ENCODE measurements at places on chromosomes 11 and 22.

GRCh38 chr11:119087123-119087522 lies 2.4 kb downstream of the HMBS start:
- DNase-seq = no peak

GRCh38 chr11:1180947-1181391 lies 23.2 kb downstream of the MUC5AC start:
- no peak for DNase-seq

DNA sequence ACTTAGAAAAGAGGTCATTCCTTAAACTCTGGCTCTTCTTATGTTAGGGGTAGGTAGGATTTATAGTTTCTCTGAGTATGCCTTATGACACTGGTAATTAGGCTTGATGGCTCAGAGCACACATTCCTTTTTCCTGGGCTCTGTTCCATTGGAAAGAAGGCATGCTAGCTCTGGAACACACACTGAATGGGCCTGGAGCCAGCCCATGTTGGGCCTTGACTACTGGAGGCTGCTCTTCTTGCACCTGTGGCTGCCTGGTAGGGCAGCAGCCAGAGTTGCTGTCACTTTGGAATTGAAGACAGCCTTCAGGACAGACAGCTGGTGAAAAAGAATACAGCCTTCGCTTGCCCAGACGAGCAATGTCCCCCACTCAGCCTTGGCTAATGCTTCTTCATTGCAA lies 18.2 kb downstream of the MCAM start:
- no peak for DNase-seq

- peak; percentile 66 for DNase-seq
Observed at GRCh38 chr22:17777005-17777716, 2.9 kb upstream of the BID start.

DNA sequence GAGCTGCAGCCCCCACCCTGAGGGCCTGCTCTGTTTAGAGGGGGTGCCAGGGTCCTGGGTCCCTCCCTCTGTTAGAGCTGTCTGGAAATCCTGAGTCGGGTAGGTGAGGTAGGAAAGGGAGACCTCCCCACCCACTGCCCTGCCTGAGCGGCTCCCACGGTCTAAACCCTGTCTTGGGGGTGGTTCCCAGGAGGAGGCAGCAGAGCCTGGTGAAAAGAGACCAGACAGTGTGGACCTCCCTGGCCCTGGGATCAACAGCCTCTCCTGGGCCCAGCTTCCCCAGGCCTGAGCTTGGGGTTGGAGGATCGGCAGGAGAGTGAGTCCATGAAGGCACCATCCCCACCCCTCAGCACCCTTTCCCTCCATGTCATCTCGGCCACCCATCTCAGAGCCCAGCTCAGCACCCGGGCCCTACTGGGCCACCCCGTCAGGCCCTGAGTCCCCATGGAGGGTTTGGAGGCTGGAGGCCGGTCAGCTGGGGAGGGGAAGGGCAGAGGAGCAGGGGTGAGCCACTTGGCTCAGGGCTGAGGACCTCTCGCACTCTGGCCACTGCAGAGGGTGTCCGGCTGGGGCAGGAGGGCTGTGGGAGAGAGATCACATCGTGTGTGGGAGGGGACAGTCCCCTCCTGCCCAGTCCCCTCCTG lies 37.2 kb downstream of the RTN4R start:
- no peak for DNase-seq

DNA sequence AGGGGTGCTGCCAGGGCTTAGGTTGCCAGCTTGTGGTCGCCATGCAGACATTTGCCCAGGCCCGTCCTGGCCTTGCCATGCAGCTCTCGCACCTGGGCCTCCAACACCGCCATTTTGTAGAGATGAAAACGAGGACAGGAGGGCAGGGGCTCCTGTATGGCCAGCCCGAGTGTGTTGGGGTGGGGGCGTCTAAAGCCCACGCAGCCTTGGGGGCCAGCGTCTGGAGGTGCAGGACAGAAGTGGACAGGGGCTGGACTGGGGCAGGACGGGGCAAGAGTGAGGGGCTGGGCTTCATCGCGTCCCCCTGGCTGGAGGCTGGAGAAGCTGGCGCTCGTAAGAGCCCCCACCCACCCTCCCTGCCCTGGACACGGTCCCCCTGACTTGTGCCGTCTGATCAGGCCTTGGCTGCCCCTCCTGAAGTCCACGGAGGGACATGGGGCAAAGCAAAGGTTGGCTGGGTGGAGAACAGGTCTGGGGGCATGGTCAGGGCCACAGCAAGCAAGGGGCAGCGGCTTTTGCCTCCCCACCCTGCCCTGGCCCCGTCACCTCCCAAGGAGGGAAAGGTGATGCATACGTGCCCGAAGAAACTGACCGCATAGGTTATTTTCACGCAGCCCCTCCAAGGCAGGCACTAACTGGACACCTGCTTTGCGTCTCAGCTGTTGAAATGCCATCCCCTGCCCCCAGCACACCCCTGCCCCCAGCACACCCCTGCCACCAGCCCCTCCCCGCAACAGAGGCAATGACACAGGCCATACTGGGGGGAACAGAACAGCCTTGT lies 815 bp downstream of the TNNT3 start:
- no peak for DNase-seq

DNA sequence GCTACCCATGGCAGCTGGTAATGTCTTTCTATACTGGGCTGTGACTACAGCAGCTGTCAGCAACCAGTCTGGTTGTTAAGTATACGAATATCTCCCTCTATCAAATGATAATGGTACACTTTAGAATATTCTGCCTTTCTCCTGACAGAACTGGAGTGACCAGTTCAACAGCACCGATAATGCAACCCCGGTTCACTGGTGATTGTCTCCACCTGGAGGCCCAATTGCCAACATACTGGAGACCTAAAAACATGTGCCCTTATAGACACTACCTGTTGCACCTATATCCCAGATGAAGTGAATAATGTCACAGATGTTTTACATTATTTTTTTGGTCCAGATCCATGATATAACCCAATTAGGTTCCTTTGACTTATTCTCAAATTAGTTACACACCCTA lies 21.1 kb downstream of the OR5P2 start:
- DNase-seq = no peak

DNA sequence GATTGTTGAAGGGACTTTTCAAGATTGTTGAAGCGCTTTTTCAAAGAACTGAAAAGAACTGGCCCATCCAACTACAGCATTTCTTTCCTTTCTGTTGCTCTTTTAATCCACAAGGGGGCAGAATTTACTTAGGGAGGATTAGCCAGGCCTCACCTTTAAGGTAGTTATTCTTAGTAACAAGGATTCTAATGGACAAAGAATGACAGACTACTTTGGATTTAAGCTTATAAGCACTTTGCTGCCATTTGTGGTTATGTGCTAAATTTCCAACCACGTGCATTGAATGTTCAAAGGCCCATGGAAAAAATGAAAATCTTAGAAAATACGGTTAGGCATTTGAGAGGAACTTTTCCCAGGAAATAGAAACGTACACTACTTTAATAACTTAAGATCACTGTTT lies 49.5 kb upstream of the HSPA8 start:
- no peak for DNase-seq

- no peak for DNase-seq
Observed at GRCh38 chr22:43293259-43293654, 49.9 kb downstream of the SCUBE1 start.

GRCh38 chr11:72970557-72971118 lies 156.4 kb downstream of the ATG16L2 start:
- no peak for DNase-seq

DNA sequence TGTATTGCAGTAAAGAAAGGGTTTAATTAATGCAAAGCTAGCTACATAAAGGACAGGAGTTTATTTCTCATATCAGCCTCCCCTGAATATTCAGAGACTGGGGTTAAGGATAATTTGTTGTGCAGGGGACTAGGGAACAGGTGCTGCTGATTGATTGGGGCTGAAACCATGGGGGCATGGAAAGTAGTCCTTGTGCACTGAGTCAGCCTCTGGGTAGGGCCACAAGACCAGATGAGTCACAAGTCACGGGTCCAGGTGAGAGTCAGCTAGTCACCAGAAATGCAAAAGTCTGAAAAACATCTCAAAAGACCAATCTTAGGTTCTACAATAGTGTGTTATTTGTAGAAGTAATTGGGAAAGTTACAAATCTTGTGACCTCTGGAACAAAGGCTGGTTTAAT lies 32.9 kb upstream of the SYT13 start:
- no peak for DNase-seq

DNA sequence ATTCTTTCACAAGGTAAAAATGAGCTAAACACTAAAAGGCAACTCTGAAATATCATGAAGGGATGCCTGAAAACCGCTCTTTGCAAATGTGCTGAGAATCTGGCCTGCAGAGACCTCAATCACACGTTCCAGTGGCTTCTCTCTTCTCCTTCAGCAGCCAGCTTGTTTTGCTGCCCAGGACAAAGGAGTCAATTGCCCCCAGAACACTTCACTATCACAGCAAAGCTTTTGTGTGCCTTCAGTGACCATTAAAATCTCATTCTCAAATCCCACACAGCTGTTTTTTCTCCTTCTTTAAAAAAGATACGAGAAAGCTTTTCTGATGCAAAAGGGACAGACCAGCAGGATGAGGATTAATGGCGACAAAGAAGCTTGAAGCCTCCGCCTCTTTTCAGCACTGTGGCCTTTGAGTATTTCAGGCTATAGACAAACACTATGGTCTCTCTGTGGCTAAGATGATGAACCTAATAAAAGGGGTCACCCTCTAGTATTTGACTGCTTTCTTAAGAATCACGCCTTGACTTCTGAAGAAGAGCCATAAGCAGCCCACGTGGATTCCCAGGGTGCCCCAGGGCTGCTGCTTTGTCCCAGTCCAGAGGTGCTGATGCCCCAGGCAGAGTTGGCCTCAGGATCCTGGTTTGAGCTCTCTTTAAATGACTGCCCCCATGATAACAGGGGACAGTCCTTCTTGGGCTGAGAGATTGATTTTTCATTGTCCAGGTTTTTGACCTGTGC lies 33.4 kb upstream of the NRIP3 start:
- no peak for DNase-seq

DNA sequence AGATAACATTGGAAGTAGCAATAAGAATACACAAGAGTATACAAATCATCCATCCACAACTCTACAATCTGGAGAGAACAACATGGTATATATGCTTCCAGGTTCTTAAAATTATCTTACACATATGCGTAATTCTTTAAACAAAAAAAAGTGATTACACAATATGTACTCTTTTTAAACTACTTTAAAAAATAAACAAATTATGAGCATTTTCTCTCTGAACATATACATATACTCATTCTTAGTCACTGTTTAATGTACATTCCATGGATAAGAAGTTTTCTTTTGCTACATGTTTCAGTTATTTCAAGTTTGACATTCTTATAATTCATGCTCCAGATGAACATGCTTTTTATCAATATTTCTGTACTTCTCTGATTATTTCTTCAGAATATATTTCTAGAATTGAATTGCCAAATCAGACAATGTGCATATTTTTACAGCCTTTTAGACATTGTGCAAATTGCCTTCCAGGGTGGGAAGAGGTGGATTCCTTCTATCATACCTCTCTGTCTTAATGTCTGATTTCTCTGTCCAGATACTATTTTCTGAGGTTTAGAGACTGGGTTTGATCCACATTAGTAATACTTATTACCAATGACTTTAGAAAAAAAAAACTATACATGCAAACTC lies 551.6 kb downstream of the METTL15 start:
- no peak for DNase-seq

- no peak for DNase-seq
Observed at GRCh38 chr11:4123218-4123617, 28.6 kb downstream of the RRM1 start.

DNA sequence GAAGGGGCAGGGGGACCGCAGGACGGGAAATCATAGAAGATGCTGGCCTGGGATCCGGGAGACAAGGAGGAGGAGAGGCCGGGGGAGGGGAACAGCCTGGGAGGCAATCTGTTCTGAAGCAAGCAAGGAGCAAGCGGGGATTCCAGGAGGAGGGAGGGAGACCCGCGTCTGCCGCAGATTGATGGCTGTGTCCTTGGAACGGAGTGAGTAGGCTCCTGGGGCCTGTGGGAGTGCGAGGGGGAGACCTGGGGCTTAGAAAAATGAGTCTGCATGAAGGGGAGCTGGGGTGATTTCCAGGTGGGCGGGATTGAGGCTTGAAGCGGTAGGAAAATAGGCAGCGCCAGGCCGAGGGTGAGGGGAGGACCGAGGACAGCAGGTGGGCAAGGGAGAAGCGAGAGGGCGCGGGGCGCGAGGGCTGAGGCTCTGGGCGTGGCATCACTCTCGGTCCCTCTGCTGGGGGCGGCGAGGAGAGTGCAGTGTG lies 1.6 kb upstream of the LRRC55 start:
- no peak for DNase-seq

- DNase-seq = no peak
Observed at GRCh38 chr11:15903246-15903645, 453.1 kb downstream of the SOX6 start.

DNA sequence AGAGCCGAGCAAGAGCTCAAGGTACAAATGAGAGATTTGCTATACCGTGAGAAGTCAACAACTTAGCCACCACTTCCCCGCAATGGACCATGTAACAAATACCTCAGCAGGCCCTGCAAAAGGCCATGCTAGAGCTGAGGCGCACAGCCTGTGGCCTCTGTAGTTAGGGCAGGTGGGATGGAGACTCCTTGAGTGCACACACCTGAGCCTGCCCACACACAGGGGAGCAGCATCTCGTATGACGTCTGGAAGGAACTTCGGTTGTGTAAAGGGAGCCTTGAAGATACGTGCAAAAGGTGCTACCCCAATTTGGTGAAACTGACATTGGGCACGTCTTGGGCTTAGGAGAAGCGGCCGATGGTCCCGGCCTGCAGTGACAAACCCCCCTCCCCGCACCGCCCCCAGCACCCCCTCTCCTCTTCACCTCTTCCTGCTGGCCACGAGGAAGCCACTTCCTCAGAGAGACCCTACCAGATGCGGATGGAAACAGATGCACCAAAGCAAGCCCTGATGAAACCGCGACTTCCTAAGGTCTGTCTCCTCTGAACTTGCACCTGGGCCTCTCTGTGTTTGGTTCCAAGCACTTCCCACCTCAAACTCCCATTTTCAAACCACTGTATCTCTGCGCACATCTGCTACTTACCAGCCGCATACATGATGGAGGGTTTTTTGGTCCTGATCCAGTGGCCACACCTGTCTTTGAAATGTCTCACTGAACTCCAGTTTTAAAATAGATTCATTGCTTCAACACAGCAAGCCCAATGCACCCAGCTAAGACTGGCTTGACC lies 10.6 kb downstream of the CDPF1 start:
- no peak for DNase-seq

GRCh38 chr11:75191330-75191717 lies 40.4 kb downstream of the SLCO2B1 start:
- no peak for DNase-seq
